Activated CD4-positive, alpha-beta memory T cell treated with anti-CD3 and anti-CD28 coated beads for 36 hours (primary cell): ENCODE measurements at places on chromosomes 6 and 20. TPM values are rescaled to one million over a fixed set of nuclear protein-coding genes. Genes with fewer than 3 reads are reported as not detected.

DNA sequence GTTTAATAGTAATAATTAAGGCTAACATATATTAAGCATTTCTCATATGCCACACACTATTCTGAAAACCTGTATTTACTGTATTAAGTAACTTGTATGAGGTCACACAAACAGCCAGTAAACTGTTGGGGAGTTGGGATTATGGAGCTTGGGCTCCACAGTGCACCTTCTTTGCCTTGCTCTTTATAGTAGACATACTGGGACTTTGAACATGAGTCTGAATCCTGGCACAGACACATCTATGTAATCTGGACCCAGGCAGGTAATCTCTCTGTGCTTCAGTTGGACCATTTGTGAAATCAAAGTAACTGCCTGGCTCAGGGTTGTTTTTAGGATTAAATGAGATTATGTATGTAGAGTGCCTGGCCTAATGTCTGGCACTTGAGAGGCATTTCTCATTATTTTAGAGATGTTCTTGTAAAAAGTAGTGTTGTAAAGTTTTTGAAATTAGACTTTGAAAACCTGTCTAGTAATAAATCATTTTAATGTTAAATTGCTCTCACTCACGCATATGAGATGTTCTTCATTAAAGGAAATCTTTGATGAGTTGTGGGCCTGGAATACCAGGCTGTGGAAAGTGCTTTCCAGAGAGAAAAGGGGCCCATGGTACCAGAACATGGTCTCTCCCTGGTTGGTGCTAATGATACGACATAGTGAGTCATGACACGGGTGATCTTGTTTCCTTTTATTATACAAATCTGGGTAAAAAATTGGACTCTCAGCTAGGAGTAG is 34.3 kb downstream of the LRRC1 start:
- DNase-seq = no peak

- no peak for DNase-seq
Observed at GRCh38 chr6:47276377-47276776, 33.3 kb downstream of the TNFRSF21 start.

- DNase-seq = no peak
Observed at GRCh38 chr20:24531202-24531601, 61.8 kb downstream of the SYNDIG1 start.

DNA sequence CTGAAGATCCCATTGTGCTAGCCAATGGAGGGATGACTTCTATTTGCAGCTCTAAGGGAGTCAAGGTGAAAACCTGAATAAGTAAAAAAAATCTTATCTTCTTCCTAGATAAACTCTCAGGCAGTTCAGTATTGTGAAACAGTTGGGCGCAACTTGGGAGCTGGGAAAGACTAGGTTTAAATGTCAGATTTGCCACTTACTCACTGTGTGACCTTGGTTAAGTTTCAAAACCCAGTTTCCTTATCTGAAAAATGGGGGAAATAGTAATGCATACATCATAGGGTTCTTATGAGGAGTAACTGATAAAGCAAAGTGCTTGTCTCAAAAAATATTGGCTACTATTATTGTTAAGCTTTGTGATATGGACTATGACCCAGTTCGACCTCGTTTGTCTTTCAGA is 88.8 kb downstream of the CD83 start:
- DNase-seq = no peak

DNA sequence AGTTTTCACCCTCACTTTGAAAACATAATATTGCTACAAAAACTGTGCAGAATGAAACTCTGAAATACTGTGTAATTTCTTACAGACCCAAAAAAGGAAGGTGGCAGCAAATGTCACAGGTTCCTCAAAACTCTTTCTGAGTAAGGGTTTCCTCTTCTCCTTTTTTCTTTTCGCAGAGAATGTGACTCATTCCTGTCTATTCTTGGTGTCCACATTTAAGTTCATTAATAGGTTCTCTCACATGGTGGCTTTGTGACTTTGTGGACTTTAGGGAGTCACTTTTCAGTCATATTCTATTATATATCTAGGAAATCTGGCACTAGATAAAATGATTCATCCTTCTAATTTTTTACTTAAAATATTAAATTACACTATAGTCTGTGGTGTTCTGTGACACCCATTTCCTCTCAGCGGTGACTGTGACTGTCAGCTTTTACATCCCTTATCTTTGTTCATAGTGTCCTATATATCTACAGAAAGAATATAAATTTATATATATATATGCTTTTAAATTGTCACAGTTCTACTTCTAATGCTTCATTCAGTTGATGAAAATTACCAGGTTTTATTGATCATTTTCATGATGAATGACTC is 126.8 kb upstream of the HCRTR2 start:
- no peak for DNase-seq

GRCh38 chr6:37699138-37699766 is 1.6 kb upstream of the MDGA1 start:
- DNase-seq = peak; percentile 79

MUC21 gene
- total RNA-seq = not detected

MEP1A gene
- total RNA-seq = not detected
